ENCODE measurements at places on chromosomes 16 and 17.

DNA sequence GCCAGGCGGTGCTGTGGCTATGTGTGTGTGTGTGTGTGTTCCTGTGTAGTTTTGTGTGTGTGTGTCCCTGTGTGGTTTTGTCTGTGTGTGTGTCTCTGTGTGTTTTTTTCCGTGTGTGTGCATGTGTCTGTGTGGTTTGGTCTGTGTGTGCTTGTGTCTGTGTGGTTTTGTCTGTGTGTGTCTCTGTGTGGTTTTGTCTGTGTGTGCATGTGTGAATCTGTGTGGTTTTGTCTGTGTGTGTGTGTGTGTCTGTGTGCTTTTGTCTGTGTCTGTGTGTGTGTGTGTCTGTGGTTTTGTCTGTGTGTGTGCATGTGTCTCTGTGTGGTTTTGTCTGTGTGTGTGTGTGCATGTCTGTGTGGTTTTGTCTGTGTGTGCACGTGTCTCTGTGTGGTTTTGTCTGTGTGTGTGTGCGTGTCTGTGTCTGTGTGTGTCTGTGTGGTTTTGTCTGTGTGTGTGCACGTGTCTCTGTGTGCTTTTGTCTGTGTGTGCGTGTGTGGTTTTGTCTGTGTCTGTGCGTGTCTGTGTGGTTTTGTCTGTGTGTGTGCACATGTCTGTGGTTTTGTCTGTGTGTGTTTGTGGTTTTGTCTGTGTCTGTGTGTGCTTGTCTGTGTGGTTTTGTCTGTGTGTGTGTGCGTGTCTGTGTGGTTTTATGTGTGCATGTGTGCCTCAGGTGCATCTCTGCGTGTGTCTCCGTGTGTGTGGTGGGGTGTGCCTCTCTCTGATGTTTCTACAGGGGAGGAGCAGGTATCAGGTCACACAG, 62.3 kb downstream of the ZDHHC7 start:
- DNase-seq: no peak

DNA sequence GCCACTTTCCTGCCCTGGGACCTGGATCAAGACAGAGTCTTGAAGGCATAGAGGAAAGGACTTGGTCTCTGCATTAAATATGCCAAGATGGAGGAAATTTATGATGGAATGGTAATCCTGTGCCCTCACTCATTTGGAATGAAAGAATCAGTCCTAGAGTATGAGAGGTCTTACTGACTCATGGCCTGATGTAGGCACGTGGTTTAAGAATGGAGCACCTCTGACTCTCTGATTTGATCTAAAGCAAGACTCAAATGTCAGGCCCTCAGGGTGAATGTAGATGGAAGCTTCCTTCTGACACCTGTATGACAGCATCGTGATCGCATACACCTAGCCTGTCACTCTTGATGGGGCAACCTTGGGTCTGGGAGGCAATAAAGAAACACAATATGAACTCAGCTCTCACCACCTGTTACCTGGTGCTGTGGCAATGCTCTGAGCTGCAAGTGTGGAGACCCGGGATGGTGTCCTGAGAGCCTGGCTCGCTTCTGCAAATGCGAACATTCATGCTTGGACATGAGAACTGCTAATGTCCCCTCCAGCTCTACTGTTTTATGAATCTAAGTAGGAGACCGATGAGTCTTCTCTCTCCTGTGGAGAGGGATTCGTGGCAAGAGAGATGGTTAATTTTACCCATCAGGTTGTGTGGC, 229.9 kb downstream of the ABCC12 start:
- DNase-seq: no peak

GRCh38 chr16:79158337-79158736, 442.2 kb downstream of the MAF start:
- no peak for DNase-seq

GRCh38 chr16:78654929-78655328, 555.5 kb downstream of the WWOX start:
- no peak for DNase-seq

DNA sequence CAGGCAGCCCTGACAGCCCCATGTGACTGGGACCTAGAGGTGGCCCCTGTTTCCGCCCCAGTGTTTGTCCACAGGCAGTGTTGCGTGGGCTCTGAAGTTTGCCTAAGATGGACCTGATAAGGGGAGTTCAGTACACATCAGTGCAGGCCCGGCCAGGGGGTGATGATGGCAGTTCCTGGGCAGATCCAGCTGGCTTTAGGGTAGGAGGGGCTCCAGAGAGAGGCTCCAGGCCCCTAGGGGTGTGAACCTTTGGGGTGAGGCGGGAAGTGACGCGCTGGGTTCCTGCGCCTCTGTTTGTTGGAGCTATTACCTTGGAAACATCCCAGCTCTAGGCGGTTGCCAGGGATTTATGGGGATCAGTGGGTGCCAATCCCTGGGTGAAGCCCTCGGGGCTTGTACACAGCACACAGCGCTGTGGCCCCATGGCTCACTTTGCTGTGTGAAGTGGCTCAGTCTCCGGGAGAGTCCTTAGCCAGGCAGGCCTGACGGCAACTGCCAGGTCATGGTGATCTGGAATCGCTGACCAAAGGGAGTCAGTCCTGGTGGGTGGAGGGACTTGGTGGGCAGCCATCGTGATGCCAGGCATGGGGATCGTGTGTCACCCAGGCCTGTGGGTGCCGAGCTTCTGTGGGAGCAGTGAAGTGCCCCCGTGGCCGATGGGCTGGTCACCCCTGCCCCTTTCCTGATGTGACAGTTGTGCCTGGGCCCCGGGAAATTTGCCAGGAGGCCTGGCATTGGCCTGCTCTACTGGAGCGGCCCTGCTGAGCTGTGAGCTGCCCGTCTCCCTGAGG, 146.1 kb downstream of the SEC14L1 start:
- DNase-seq: peak; percentile 73

DNA sequence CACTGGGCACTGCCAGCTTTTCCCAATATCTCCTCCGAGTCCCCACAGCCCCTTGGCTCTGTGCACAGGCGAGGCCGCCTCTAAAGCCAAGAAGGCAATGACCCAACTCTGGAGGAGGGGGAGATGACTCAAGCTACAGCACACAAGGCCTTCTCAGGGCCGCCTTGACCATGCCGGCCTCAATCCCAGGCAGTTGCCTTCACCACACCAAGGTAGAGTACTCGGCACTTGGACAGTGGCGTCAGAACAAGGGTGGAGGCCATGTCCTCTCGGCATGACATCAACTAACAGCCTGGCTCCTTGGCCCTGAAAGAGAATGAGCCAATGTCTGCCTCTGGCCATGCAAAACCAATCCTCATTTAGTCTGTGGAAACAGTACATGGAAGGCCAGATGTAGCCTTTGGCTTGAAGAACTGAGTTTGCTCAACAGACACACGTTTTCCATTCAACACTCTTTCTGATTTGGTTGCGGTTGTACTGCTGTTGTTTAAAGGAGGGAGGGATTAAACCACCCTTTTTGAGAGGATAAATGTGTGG, 139.6 kb downstream of the XYLT1 start:
- no peak for DNase-seq

DNA sequence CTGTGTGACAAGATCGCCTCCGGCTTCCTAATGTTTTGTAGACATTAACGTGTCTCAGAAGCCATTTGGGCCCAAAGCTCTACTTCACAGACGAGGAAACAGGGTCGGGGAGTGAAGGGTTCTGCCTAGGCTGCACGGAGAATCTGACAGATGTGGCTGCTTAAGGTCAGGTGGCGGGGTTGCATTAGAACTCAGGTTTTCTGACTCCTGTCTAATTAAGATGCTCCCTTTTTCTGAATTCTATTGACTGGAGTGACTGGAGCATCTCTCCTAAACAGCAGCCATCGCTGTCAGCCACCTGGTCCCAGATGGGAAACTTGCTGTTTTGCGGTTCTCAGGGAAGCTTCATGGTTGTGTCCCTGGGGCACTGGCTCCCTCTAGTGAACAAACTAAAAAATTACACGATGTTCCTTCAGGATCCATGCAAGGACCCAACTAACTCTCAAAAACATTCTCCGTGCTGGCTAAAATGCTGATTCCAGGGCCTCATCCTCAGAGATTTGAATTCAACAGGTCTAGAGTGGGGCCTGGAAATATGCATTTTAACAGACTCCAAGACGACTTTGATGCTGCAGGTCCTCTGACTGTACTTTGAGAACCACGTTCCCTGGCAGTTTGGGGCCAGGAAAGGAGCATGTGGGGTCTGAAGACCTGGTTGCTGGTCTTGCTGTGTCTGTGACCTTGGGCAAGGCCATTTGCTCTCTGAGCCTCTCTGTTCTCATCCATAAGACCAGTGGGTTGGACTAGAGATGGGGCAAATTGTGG, 117.4 kb downstream of the IRF8 start:
- DNase-seq: peak; percentile 52

DNA sequence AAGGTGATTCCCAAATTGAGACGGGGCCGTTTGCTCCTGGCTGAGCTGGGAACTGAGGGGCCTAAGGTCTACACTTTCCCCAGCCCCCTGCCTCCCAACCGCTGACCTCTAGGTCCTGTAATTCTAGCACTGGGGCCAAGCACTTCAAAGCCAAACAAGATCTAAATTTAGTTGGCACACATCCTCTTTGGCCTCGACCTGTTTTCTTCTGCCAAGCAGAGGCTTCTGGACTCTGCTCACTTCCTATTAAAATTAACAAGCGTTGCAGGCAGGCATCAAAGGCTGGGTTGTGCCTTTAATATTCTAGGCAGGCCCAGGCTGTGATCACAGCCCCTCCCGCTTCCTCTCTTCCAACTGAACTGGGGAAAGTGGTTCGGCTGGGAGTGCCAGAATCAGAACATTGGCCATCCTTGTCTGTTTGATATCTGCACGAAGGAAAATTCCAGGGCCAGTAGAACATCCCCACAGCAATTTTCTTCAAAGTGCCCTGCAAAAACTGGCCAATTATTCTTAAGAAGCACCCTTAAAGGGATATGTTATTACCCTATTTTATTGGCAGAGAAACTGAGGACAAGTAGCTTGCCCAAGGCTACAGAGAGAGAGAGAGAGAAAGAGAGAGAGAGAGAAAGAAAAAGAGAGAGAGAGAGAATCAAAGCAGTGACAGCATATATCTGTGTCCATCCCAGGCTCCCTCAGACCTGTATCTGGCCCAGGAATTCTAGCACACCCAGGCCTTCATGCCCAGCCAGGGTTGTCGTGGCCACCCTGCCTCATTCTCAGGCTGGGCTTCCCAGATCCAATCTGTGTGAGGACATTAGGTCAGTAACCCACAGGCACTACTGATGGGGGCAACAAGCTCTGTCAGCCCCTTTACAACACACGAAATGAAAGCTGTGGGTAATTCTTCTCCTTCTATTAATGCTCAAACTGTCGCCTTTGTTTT, 12.8 kb upstream of the MT4 start:
- peak; percentile 27 for DNase-seq

- DNase-seq: peak; percentile 33
Observed at GRCh38 chr16:30949650-30950515, 1.0 kb downstream of the ORAI3 start.

- no peak for DNase-seq
Observed at GRCh38 chr16:648071-648780, 939 bp upstream of the WDR90 start.

All from renal pelvis (tissue), 12 donors.